Fibroblast of villous mesenchyme (primary cell): ENCODE measurements at places on chromosomes 1 and 21. TPM values are rescaled to one million over a fixed set of nuclear protein-coding genes. Genes with fewer than 3 reads are reported as not detected.

Gene RGSL1
- not detected in 2 replicates for total RNA-seq

DNA sequence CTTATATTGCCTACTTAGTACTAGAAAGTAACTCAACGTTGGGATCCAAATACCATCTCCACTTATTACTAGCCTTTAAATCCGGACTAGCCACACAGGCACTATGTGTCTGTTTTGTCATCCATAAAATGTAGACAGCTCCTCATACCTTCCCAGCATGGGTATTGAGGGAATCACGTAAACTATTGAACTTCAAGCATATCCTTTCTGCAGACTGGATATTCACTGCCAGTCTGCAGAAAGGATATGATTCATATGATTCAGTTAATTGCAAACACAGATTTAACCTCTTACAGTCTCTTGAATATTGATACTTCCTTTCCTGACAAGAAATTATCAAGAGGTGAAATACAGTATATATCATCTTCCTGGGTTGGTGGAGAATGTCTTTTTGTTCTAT lies 186.0 kb downstream of the LEPR start:
- no peak for DNase-seq

GRCh38 chr1:109640285-109640865 lies 15.5 kb upstream of the GSTM4 start:
- DNase-seq = peak; percentile 70

GRCh38 chr1:119906927-119907652 lies 10.8 kb upstream of the ADAM30 start:
- no peak for DNase-seq

DNA sequence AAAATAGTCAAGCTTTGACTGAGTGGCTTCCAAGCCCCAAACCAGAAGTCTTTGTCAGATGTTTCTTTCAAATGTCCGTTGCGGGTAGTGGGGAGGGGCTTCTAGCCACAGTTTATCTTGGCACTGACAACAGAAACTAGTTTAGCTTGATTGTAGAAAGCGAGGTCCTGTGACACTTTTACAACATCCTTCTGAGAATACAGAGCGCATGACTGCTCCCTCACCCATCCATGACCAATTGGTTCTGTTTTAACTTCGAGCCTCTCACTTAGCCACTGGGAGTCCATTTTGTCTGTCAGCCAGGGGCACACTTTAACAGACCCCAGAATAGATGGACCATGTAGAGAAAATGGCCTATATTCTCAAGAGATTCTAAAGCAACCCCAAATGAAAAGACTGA lies 199.2 kb upstream of the ST6GALNAC5 start:
- no peak for DNase-seq
